ENCODE measurements at places on chromosomes 6 and 20.

- DNase-seq, result no peak
These were observed 5.3 kb downstream of the IDH3B start for GRCh38 chr20:2658414-2659354.

DNA sequence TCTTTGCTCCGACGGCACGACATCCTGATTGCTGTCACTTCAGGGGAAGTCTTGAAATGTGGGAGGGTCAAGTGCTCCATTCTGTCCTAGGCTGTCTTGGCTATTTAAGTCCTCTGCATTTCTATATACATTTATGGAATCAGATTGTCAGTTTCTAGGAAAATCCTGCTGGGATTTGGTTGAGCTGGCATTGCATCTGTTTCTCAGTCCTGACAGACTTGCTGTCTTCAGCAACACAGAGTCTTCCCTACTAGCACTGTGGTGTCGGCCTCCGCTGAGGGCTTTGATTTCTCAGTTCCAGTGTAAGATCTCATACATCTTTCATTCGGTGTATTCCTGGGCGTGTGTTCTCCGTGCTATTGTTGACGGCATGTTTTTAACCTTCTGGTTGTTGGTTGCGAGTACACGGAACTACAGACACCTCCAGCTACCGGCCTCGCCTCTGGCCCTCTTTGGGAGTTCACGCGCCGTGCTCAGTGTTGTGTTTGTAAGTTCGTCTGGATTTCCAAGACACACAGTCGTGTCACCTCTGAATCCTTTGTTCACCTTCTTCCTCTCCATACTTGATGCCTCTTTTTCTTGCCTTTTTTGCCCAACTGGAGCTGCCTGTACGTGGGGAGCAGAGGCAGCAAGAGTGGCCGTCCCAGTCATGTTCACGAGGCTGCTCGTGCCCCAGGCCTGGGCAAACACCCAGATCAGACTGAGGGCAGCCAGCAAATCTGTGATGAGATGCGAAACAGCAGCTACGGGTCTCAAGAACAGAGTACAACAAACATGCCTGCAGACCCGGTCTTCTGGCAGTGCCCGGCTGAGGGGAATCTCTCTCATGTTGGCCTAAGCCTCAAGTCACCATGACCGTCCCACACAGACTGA is 92.8 kb downstream of the TAF4 start:
- no peak for DNase-seq

DNA sequence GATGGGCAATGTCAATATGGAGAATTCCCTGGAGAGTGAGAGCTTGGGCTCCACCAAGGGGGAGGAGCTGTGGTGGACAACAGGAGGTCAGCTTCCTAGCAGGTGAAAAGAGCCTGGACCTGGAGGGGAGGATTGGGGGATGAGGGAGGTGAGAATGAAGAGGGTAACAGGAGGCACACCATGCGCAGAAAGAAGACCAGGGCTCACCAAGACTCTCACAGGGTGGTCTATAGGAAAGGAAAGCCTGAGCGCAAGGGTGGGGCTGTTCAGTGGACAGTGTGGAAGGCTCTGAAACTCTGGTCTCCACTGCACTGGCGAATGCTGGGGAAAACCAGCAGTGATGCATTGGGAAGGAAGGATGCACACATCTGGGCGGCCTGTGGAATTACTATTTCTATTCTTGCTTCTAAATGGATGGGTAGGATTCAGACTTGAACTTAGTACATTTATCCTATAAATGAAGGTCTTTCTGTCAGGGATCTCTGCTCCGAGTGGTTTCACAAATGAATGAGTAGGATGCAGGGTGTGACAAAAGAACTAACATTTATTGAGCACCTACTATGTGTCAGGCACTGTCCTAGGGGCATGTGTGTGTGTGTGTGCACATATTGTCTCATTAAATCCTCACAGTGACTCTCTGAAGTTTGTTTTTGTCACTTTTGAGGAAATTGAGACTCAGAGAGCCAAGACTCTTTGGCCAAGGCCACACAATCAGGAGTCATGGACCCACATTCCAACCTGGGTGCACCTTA is 152.7 kb downstream of the CD83 start:
- no peak for DNase-seq

DNA sequence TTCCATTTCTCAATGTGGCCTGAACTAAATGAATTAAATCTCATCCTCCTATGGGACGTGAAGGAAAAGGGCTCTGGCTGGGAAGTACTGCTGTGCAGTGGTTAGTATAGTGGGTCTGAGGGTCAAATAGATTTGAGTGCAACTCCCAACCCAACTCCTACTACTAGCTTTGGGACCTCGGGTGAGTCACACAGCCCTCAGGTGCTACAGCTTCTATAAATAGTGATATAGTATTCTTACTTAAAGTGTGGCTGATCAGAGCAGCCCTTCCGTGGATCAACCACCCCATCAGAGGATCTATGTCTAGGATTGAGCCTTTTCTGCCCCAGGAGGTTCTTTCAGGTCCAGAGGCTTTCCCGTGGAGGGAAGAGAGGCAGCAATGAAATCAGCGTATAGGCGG is 904 bp upstream of the UST start:
- no peak for DNase-seq

DNA sequence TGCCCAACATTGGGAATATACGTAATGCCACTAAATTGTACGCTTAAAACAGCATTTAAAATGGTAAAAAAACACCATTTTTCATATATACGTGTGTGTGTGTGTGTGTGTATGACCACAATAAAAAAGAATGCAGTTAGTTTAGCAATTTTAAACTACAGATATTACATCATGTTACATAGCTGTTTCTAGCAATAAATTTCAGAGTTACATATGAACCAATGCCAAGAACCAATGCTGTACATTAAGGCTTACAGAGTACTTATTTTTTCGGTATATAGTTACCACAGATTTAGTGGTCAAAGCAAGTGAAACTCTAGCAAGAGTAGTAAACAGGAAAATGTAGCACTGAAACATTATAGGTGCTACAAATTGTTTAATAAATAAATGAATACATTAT is 119.3 kb downstream of the PDE10A start:
- DNase-seq, result no peak

- no peak for DNase-seq
These were observed 56.1 kb downstream of the GNAS-AS1 start for GRCh38 chr20:58794510-58795180.

DNA sequence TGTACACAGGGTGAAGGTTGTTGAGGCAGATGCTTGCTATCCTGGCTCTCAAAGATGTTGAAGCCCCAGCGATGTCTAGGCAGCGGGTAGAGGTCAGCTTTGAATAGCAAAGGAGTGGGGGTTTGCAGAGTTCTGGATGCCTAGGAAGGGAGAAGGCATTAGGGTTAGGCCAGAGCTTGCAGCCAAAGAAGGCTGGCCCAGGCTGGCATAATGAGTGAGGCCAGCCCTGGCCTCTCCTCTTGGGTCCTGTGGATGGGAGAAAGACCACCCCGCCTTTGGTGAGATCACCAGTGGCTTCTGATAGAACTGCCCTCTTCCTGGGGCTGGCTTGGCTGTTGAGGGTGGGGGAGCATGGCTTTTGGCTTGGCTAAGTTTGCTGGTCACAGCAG is 406 bp upstream of the WFDC5 start:
- DNase-seq, result no peak

DNA sequence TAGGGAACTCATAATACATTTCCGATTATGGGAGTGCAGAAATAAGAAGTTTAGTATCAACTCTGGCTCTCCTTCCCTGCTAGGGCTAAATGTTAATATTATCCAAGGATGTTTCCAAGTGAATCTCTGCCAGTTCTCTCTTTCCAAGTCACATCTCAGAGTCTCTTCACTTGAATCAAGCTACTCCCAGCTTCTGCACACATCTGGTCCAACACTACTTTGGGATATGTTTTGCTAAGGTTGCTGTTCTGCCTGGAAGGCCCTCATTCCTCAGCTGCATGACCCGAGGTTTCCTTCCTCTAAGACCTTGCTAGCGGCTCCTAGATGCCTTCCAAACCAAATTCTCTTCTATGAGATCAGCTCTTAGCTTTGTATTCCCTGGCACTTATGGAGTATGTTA is 331.8 kb downstream of the GJA1 start:
- no peak for DNase-seq

- DNase-seq, result no peak
These were observed 51.5 kb upstream of the MTHFD1L start for GRCh38 chr6:150813993-150814359.

DNA sequence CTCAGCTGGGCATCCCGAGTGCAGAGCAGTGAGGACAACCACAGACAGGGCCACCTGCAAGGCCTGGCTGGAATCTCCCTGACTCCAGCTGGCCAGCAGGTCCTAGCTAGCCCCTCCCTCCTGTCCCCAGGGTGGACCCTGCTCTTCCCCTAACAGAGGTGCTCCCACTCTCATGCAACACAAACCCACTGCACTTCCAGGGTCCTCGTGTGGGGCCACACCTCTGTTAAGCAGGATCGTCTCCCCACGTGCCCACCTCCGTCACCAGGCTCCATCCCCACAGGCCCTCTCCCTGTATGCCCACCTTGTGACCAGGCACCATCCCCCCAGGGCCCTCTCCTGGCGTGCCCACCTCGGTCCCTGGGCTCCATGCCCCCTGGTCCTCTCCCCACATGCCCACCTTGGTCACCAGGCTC is 17.3 kb downstream of the TAF4 start:
- DNase-seq, result no peak

DNA sequence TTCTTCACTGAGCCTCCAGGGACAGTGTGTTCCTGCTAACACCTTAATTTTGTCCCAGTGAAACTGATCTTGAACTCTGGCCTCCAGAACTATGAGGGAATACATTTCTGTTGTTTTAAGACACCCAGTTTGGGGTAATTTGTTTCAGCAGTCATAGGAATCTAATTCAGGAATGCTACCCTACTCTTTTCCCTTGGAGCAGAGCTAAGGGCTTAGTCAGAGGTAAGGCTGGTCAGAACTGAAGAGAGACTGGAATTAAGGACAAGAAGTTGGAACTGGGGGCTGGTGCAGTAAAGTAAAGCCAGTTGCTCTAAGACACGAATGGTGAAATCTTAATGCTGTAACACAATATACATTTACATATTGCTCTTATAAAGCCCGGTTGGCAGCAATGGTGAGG is 809.7 kb downstream of the MAFB start:
- DNase-seq, result no peak

- no peak for DNase-seq
These were observed 187.7 kb downstream of the ZDHHC14 start for GRCh38 chr6:157568702-157569101.

- DNase-seq, result no peak
These were observed 50.8 kb upstream of the SPTLC3 start for GRCh38 chr20:12957968-12958367.

DNA sequence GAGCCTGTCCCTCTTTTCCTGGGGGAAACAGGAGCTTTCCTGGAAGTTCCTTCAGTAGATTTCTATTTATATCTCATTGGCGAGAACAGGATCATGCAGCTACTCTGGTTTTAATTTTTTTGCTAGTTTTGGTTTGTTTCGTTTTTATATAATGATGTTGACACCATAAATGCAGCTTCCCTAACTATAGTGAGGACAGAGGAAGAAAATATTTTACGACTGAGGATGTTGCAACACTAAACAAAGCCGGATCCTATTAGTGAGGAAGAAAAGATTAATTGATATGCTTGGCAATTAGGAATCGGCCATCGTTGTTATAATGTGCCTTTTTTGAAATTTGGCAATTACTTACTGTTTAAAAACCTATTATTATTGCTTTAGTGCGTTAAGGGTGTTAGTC is 16.6 kb downstream of the KDM1B start:
- no peak for DNase-seq

GRCh38 chr6:158717341-158718330 is 67.8 kb downstream of the SYTL3 start:
- DNase-seq, result no peak

DNA sequence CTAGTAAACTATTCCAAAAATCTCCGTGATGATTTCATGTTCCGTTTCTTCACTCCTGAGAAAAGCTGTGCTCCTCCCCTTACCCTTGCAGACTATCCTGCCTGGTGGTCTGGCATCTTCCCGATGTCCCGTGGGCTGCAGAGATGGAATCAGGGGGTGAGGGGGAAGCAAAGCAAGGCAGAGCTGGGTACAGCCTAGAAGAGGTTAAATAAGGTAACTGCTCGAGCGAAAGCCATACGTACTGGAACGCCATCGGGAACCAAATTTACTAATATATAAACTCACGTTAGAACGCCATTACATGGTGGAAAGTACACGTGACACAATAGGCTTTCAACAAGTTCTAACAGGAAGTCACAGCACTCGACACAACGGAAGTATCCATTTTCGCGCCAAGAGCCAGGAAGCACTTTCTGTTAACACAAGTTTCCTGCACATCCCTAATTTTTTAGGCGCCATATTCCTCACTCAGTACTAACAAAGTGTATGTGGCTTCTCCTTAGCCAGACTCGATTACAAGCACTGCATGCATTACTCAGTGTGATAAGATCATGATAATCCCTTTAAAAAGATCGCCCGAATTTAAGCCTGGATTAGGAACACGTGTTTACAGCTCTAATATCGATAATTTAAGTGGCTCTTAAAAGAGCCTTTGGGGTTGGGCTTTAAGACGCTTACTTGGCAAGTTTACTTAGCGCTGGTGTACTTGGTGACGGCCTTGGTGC is 101.6 kb upstream of the PRSS16 start:
- peak; percentile 73 for DNase-seq

DNA sequence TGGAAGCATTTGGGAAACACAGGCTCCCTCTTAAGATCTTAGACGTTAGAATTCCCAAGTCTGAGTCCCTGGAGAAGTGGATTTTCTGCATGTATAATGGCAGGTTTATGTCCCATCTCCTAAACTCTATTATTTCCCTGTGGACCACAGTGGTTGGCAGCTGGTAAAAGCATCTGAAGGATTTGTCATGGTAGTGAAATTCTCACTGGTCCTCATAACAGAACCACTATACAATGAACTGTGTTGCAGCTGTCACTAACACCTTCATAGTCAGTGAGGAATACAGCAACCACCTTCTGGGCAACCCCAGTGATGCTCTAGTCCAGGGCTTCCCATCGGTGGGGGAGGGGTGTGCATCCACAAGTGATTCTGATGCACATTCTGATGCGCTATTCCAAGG is 396.9 kb downstream of the ZFAND3 start:
- no peak for DNase-seq

DNA sequence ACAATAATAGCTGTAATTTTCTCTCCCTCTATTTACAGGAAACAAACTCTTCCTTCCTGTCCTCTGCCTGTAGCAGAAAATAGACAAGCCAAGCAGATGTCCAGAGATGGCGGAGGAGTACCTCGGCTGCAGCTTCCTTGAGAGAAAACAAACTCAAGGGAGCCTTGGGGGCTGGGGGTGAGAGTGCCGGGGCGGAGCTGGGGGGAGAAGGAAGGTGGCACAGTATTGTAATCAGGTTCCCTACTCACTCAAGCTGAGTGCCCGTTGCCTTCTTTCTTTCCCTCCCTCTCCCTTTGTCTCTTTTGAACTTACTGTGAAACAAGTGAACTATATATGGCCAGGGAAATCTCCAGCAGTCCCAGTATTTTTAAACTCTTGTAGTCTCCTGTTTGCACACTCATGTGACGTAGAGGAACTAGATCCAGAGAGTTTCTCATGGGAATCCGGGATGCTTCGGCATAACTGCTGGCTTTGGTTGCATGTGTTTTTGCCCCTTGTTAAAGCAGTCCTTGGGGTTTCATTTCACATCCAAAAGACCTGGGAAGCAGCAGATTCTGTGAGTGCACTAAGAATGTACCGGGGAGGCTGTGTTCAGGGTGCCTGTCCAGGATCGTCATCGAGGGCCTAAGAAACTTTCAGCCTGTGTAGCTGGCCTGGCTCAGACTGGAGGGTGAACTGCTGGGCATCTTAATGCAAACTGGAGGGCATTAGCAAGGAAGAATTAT is 44.6 kb upstream of the HDDC2 start:
- DNase-seq, result no peak

Measured in SK-N-DZ (cell line).